Cardiac septum (tissue), 1 donor: ENCODE measurements at places on chromosomes 4 and X.

- no peak for DNase-seq
Measured at GRCh38 chrX:92232182-92232581, 453.0 kb downstream of the PCDH11X start.

DNA sequence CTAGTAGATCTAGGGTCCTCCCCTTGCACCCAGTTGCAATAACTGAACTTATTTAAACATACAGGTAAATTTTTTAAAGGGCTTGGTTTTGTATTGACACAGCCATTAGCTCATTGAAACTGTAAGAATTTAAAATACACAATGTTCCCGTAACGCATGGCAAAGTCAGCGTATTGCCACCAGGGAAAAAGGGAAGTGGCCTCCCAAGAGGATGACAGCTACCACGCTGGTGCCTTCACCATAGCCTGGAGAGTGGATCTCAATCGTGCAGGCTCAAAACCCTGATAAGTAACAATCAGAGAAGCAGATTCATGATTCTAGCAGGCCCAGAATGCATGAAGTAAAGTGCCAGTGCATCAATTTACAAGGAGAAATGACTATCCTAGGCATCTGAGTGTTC lies 49.4 kb upstream of the RELL1 start:
- no peak for DNase-seq

- DNase-seq, result no peak
Measured at GRCh38 chr4:16035843-16036242, 48.0 kb downstream of the PROM1 start.

DNA sequence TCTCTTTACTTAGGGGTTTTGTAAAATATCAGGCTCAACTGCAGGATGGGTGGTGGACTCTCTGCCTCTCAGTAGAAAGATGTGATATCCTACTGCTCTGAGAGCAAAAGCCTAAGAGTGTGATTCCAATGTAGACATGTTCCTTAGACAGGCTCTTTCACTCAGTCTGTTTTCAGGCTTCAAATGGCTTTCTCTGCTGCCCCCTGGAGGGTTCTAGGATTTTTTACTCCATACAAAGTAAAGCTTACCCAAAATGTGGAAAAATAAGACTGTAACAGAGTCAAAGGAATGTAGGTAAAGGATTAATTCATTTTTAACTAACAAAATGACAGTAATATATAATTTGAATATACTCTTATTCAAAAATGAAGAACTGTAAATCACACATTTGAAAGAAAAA lies 32.1 kb downstream of the ZGRF1 start:
- no peak for DNase-seq

DNA sequence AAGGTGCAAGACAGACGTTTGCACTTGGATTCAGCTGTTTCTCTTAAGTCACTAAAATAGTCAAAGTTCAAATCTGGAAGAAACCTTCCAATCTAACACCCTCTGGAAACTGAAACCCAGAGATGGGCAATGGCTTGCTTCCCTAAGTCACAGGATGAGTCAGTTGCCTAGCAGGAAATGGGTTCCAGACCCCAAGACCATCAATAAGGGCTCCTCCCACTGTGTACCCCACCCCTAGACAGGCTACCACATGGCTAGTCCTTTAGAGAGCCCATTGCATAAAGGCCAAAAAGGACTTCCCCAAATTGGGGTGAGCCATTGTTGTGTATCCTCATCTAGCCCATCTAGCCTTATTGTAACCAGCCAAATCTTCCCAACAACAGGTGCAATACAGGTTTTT lies 216.2 kb downstream of the HS6ST2 start:
- DNase-seq, result no peak

GRCh38 chr4:148216866-148217814 lies 225.1 kb downstream of the NR3C2 start:
- no peak for DNase-seq

GRCh38 chr4:41174444-41174843 lies 39.9 kb downstream of the APBB2 start:
- no peak for DNase-seq

DNA sequence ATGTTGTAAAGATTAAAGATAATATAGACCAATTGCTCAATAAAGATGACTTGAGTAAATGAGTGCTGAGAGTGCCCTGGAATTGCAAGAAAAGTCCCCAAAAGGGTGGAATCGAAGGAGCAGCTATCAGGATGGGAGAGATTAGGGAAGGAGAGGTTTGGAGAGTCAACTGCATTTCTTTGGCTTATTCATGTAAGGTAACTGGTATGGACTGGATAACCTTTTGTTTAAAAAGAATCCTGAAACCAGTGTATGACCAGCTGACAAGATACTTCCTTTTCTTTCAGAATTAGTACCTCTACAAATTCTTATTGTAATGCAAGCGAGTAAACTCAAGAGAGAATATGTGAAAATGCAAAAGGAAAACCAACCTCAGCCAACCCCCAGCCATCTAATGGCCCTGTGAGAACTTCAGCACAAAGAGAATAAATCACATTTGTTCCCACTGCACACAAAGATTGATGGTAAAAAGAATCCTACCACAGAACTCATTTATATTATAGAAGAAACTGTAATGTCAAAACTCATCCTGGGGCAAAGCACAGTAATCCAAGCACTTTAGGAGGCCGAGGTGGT lies 24.5 kb upstream of the SPP1 start:
- no peak for DNase-seq

- no peak for DNase-seq
Measured at GRCh38 chr4:190019023-190019858, 7.8 kb downstream of the FRG2 start.

DNA sequence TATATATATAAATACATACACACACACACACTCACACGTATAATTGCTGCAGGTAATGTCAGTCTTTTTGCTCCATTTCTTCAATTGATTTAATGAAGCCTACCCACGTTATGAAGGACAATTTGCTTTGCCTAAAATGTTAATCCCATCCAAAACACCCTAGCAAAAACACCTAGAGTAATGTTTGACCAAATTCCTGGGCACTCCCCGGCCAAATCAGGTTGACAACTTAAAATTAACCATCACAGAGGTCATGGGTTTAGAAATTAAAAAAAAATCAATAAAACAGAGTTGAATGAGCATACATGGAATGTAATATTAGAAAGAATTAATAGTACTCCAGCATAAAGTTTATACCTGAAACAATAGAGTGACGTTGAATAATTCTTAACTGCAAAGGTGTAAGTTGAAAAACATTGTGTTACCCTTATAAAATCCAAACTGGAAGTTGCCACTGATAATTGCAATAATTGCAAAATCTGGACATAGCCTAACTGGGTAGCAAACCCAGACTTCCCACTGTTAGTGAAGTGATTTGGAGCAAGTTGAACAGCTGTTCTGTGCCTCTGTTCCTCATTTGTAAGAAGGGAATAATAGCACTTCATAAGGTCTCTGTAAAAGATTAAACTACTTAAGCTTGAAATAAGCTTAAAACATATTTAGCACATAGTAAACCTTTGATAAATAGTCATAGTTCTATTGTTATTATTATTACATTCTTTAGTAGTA lies 2120.5 kb downstream of the PCDH7 start:
- DNase-seq, result no peak

GRCh38 chr4:1604706-1605205 lies 79.4 kb downstream of the FAM53A start:
- DNase-seq, result peak; percentile 70

- no peak for DNase-seq
Measured at GRCh38 chr4:78764498-78764961, 11.6 kb upstream of the BMP2K start.

DNA sequence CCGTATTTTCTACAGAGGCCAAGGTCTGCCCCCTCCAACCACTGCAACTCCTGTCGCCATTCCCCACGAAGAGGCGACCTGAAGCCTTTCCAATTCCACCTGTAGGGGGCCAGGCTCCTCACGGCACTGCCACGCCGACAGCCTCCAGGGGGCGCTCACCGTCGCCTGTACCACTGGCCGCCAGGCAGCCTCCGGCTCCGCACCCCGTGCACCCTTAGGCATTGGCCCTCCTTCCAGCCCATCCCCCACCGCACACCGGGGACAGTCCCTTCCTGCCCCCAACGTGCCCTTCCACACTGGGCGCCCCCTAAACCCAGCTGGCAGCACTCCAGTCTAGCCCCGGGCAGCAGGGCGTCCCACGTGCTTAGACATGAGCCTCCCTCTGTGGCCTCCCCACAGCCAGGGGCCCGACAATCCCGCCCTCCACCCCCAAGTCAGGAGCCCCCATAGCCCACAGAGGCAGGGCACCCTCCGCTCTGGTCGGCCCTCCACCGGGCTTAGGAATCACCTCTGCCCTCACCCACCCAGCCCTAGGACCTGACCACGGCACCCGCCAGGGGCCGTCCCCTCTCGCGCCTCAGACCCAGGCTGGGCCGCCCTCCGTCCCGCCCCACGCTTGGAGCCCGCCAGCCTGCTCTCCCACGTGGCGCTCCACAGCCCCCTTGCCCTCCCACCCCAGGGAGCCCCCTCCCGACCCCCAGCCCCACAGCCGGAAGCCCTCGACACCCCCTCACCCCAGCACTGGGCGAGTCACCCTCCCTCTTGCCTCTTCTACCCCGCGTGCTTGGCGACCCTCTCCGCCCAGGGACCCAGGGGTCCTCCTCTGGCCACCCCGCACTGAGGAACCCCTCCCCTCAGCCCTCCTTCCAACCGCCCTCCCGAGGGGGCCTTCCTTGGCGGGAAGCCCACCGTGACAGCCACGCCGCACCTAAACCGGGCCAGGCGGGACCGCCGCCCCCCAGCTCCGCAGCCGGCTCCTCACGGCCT lies 711 bp downstream of the PNMA6E start:
- no peak for DNase-seq

DNA sequence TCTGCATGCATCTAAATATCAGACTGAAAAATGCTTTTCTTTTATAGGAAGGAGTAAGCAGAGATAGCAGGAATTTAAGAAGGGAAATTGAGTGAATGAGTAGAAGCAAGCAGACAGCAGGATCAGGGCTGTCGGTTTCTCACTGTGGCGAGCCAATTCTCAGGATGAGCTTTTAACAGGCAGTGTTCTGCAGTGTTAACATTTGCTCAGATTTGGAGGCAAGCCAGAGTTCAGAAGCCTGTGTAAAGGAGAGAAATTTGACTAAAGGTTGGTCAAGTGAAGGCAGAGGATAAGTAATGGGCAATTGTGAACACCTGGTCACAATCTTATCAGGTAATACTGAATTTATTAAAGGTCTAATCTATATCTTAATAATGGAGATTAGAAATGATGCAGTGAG lies 133.3 kb upstream of the MAGEB16 start:
- DNase-seq, result no peak

GRCh38 chr4:6252051-6252450 lies 17.6 kb upstream of the WFS1 start:
- no peak for DNase-seq

GRCh38 chrX:95076449-95076848 lies 1402.4 kb downstream of the FAM133A start:
- no peak for DNase-seq

DNA sequence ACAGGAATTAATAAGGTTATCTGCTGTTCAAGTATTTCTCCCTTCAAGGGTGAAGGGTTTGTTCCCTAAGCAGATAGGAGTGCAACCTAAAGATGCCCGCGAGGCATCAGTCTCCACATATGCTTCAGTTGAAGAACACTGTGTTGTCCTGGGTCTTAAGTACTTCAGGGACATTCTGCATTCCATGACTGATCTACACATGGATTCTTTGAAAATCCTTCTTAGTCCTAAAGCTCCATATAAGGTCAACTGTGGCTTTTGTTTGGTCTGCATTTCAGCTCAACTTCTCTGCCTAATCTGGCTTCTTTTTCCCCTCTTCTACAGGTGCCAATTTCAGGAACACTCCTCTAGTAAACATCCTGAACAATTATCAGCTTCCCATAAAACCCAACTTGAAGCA lies 21.8 kb upstream of the CTSO start:
- no peak for DNase-seq

DNA sequence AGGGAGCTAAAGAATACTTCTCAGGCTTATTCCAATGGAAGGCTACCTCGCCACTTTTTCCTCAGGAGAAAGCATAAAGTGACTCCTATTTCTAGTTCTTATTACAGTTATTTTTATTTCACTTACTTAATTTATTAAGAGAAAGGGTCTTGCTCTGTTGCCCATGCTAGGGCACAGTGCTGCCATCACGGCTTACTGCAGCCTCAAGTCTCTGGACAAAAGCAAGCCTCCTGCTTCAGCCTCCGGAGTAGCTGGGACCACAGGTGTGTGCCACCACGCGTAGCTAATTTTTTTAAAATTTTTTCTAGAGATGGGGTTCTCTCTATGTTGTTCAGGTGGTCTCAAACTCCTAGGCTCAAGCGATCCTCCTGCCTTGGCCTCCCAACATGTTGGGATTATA lies 36.0 kb upstream of the CHRNA9 start:
- no peak for DNase-seq

GRCh38 chr4:19437008-19437407 lies 814.7 kb upstream of the SLIT2 start:
- no peak for DNase-seq

- no peak for DNase-seq
Measured at GRCh38 chr4:186840771-186841301, 117.2 kb upstream of the FAT1 start.

DNA sequence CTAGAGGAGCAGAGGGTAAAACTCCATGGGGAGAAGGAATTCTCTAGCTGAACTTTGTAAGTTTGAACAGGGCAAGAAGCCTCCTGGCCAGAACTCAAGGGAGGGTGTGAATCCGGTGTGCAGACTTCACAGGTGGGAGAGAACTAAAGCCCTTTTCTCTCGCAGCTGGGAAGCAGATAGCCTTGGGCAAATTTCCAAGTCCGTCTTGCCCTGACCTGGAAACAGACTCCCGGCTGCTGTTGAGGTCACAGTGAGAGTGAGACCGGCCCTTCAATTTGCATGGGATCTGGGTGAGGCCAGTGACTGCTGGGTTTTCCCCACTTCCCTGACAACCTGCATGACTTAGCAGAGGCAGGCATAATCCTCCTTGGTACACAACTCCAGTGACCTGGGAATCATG lies 94.5 kb upstream of the ZNF827 start:
- DNase-seq, result no peak

DNA sequence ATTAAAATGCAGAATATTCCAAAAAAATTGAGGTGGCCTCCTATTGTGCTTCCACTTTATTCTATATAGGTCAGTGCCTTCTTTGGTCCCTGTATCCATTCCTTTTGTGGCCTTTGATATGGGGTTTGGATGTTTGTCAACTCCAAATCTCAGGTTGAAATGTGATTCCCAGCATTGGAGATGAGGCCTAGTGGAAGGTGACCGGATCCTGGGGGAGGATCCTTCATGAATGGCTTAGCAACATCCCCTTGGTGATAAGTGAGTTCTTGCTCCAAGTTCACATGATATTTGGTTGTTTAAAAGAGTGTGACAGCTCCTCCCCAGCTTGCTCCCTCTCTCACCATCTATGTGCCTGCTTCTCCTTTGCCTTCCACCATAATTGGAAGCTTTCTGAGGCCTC lies 380.6 kb downstream of the INPP4B start:
- DNase-seq, result no peak

GRCh38 chr4:3044870-3045819 lies 29.2 kb downstream of the HTT-AS start:
- peak; percentile 86 for DNase-seq
